ENCODE measurements at places on chromosomes 3 and 15. TPM values are rescaled to one million over a fixed set of nuclear protein-coding genes. Genes with fewer than 3 reads are reported as not detected.

DNA sequence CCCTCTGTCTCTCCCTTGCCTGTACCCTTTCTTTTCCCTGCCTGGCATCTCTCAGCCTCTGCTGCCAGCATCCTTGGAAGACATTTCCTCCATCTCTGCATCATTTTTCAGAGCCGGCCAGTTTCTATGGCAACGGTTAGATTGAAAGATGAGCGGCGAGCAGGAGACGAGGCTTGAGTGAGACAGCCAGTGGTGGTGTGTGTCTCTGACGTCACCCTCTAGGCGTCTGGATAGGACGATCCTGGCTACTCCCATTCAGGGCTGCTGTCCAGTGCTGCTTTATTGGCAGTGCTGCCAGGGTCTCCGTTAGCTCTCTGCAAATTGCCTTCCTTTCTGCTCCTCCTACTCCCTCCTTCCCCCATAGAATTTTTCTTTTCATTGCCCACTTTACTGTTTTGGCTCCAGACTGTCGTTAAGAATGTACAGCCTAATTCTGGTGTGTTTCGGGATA lies 57.9 kb downstream of the TRAK1 start:
- no peaks in the 10 kb centered on the region for H3K27me3 ChIP-seq
- peaks cover 29% of the 10 kb centered on the region for H3K4me1 ChIP-seq
- H3K36me3 ChIP-seq: no peaks in the 10 kb centered on the region
- H3K27ac ChIP-seq: no peak overlapping the region
- no peak overlapping the region for H3K4me3 ChIP-seq
- no peak for DNase-seq

GRCh38 chr3:78907367-78907766 lies 860.4 kb downstream of the ROBO1 start:
- no peak overlapping the region for H3K27ac ChIP-seq
- DNase-seq: no peak
- H3K4me3 ChIP-seq: no peak overlapping the region
- no peaks in the 10 kb centered on the region for H3K4me1 ChIP-seq

Gene CSTA
- total RNA-seq: 16.8 TPM

- no peak overlapping the region for H3K27ac ChIP-seq
- H3K4me3 ChIP-seq: no peak overlapping the region
- H3K27me3 ChIP-seq: no peaks in the 10 kb centered on the region
- no peaks in the 10 kb centered on the region for H3K4me1 ChIP-seq
- peaks cover 13% of the 10 kb centered on the region for H3K36me3 ChIP-seq
- no peak for DNase-seq
Measured at GRCh38 chr3:13405614-13406013, 14.5 kb downstream of the NUP210 start.

DNA sequence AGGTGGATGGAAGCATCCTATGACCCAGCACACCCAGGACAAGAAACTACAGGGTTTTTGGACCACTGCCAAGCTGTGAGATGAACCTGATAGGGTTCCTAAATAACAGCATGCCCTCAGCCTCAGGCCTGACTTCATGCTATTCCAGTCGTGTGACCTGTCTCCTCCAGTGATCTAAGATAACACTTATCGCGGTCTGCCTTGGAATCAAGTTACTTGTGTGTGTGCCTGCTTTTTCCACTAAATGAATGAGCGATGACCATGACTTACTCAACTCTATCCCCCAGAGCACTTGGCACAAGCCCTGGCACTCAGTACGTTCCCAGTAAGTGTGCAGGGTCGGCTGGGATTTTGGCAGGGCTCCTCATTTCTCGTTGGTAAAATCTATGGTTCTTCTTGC lies 172.7 kb upstream of the TP63 start:
- H3K27ac ChIP-seq: no peak overlapping the region
- H3K36me3 ChIP-seq: no peaks in the 10 kb centered on the region
- H3K27me3 ChIP-seq: no peaks in the 10 kb centered on the region

GRCh38 chr3:25604107-25604805 lies 60.5 kb downstream of the TOP2B start:
- no peak overlapping the region for H3K4me3 ChIP-seq
- peaks cover 23% of the 10 kb centered on the region for H3K36me3 ChIP-seq
- H3K27me3 ChIP-seq: no peaks in the 10 kb centered on the region

DNA sequence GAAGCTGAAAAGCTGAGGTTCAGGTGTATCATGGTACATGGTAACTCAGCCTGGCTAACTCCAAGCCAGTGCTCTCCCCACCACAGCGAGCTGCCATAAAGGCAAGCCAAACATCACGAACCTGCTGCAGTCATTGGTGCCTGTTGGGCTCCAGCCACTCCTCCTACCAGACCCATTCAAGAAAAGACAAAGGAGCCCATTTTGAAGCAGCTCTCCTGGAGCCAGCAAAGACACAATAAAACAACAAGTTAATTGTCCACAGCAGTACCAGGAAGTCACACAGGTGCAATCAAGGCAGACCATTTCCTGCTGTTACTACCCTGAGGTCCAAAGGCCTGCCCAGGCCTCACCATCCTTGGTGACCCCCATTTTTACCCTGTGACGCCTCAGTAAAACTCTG lies 77.6 kb downstream of the DAPK2 start:
- H3K36me3 ChIP-seq: no peaks in the 10 kb centered on the region
- H3K27me3 ChIP-seq: no peaks in the 10 kb centered on the region
- H3K4me3 ChIP-seq: no peak overlapping the region
- H3K27ac ChIP-seq: no peak overlapping the region
- no peak for DNase-seq

Gene ENTPD3
- total RNA-seq: not detected

DNA sequence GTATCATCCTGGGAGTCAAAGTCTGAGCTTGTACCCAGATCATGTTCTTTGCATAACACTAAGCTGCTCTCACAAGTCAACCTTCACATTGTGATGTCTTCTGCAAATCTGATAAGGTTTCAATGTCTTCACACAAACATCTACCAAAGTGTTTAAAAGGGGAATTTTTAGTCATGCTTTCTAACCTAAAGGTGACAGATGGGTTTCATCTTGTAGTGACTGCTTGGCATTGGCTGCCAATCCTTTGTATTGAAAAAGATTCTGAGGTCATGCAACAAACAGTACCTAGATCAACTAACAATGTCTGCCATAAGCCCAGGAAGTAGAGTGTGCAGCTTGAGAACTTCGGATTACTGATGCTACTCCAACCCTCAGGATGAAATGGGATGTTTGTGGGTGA lies 43.6 kb upstream of the DIPK2A start:
- no peak overlapping the region for H3K27ac ChIP-seq
- H3K4me3 ChIP-seq: no peak overlapping the region
- H3K4me1 ChIP-seq: no peaks in the 10 kb centered on the region
- no peaks in the 10 kb centered on the region for H3K36me3 ChIP-seq
- no peak for DNase-seq
- no peaks in the 10 kb centered on the region for H3K27me3 ChIP-seq

Gene BOC
- 3.0 TPM for total RNA-seq

GRCh38 chr15:43085921-43086320 lies 19.9 kb downstream of the UBR1 start:
- H3K36me3 ChIP-seq: no peaks in the 10 kb centered on the region
- no peaks in the 10 kb centered on the region for H3K4me1 ChIP-seq
- H3K27me3 ChIP-seq: no peaks in the 10 kb centered on the region
- no peak overlapping the region for H3K4me3 ChIP-seq
- no peak overlapping the region for H3K27ac ChIP-seq
- no peak for DNase-seq

Gene TMEM40
- total RNA-seq: 30.5 TPM

DNA sequence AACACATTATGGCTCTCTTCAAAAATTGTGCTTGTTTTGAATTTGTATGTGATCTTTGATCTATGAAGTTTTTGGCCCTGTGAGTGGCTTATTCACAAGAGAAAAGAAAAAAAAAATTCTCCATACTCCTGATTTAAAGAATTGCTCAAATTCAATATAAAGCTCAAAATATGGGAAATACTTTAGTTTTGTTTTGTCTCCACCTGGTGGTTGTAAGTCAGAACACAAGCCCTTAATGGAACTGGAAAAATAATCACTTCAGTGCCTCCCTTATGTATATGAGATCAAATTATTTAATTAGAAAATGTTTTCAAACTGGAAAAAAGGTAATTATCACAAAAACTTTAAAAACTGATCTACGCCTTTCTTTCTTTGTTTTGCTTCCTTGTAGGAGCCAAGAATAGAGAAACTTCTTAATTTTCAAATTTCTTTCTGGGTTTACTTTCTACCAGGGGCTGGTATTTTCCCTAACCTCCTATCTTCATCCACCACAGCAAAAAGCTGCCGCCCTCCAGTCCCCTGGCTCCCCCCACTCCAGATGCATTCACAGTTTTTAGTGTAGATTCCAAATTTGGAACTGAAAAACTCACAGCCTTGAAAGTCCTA lies 50.6 kb downstream of the SERP1 start:
- H3K4me3 ChIP-seq: no peak overlapping the region
- no peak for DNase-seq
- H3K4me1 ChIP-seq: peaks cover 28% of the 10 kb centered on the region
- no peak overlapping the region for H3K27ac ChIP-seq
- no peaks in the 10 kb centered on the region for H3K36me3 ChIP-seq
- no peaks in the 10 kb centered on the region for H3K27me3 ChIP-seq

- H3K4me3 ChIP-seq: no peak overlapping the region
- no peak for DNase-seq
- no peaks in the 10 kb centered on the region for H3K36me3 ChIP-seq
- no peak overlapping the region for H3K27ac ChIP-seq
Measured at GRCh38 chr3:45414823-45415222, 26.4 kb downstream of the LARS2 start.

Gene FGD5
- not detected for total RNA-seq

Gene FAN1
- 10.2 TPM for total RNA-seq

GRCh38 chr3:189839576-189839975 lies 208.4 kb downstream of the TP63 start:
- H3K36me3 ChIP-seq: no peaks in the 10 kb centered on the region
- peaks cover 26% of the 10 kb centered on the region for H3K4me1 ChIP-seq
- no peak overlapping the region for H3K27ac ChIP-seq
- no peak overlapping the region for H3K4me3 ChIP-seq

DNA sequence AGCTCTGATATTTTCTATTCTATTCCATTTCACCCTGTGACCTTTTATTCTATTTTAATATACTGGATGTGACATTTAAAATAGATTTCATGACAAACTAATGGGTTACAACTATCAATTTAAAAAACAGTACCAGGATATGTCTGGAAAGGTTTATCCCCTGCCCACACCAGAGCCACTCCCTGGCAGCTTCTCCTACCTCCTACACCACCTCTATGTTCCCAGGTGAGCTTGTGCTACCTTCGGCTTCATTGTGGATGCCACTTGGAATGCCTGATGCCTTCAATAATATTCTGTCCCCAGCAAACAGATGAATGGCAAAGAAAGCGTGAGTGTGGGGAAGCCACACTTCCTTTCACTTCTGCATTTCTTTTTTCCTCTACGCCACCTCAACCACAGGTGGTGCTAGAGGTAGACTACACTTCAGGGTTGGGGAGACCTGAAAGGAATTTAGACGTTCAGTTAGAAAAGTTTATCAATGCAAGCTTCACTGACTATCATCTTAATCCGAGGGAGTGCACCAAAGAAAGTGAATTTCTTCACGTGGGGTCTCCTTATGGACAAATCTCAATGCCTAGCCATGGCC lies 213.0 kb downstream of the SSR3 start:
- H3K4me3 ChIP-seq: no peak overlapping the region
- no peaks in the 10 kb centered on the region for H3K36me3 ChIP-seq
- DNase-seq: no peak
- H3K4me1 ChIP-seq: no peaks in the 10 kb centered on the region

DNA sequence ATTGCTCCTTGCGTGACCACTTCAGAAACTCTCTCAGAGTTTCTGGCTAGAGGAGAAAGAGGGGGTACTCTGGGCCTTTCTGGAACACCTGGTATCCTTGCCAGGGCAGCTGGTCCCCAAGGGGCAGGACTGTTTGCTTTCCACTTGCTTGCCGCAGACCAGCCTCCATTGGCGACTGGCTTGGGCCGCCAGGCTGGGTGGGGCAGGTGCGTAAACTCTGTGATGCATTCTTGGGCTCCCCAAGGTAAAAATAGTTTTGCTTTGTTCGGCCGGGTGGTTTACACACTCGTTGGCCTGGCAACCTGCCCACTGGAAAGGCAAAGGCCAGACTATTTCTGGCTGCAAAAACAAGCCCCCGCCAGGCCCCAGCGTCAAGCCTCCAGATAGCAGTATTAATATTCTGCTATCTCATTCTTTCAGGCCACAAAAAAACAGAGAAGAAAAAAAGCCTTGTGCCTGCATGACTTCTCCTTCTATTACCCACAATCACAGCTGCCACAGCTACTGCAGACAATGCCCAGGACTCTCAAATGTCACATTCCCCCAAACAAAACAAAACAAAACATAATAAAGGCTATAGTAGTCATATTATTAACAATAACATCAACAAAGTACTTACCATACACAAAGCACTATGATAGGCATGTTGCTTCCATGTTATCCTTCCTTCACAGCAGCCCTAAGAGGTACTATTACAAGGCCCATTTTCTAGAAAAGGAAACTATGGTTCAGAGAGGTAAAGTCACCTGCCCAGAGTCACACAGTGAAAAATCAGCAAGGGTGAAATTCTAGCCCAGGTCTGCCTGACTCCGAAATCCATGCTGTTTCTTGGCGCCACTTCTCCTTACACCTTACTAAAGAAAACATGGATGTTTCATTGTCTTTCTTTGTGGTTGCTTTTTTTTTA lies 14.0 kb upstream of the SSUH2 start:
- H3K27me3 ChIP-seq: no peaks in the 10 kb centered on the region
- peak overlapping the region; percentile 67 for H3K27ac ChIP-seq
- H3K4me1 ChIP-seq: peaks cover 30% of the 10 kb centered on the region
- H3K36me3 ChIP-seq: no peaks in the 10 kb centered on the region
- H3K4me3 ChIP-seq: no peak overlapping the region
- peak; percentile 81 for DNase-seq
